ENCODE measurements at places on chromosomes 12 and 14.
A peak's percentile ranks its signal among the peaks of the same experiment; 100 is the strongest.

- no peak for DNase-seq
These were observed 389.9 kb downstream of the GRIN2B start for GRCh38 chr12:13591488-13591887.

- DNase-seq, result no peak
These were observed 426.2 kb downstream of the BCAT1 start for GRCh38 chr12:24522736-24523135.

- peak; percentile 22 for DNase-seq
These were observed 8.0 kb upstream of the ACTN1 start for GRCh38 chr14:68986926-68987652.

DNA sequence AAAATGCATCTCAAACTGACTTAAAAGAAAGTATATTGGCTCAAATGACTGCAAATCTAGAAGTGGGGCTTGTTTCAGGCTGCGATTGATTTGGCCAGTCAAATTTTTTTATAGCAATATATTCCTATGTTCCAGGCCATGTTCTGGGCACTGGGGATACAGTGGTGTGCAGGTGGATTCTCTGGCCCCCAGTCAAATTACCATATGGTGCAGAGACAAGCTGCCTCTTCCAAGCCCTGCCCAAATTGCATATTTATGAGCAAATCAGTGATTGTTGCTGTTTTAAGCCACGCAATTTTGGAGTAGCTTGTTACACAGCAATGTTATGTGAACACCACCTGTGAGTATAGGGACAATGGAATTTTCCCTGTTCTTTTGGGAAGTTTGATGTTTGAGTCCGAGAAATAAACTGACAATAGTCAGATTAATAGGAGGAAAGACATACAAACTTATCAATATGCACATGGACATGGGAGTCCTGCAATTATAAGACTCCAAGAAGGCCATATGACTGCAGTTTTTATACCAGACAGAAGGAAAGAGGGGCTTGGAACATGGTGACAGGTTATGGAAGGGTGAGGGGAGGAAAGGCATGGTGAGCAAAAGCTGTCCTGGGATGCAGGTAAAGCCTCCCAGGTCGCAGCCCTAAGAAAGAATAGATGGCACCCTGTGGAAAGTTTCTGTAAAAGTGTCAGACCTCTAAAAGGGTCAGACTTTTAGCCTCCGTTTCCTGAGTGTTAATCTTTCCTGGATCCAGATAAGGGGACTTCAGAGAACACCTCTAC, 13.1 kb upstream of the CRY1 start:
- DNase-seq, result no peak

GRCh38 chr12:2393016-2393415, 340.2 kb downstream of the CACNA1C start:
- no peak for DNase-seq

- peak; percentile 56 for DNase-seq
These were observed 105.3 kb downstream of the SLC6A15 start for GRCh38 chr12:84807249-84807648.

DNA sequence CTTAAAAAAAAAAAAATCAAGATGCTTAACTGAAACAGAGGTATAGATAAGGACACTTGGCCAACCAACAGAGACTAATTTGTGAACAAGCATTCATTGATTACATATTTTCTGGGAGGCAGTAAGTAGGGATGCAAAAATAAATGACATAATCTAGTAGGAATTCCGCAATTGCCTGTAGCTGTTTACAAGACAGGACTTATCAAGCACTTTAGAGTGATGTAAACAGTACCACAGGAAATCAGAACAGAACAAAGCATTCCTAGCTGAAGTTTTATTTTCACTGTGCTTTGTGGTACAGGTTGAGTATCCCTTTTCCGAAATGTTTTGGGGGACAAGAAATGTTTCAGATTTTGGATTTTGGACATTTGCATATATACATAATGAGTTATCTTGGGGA, 68.2 kb upstream of the FGD4 start:
- DNase-seq, result peak; percentile 42

DNA sequence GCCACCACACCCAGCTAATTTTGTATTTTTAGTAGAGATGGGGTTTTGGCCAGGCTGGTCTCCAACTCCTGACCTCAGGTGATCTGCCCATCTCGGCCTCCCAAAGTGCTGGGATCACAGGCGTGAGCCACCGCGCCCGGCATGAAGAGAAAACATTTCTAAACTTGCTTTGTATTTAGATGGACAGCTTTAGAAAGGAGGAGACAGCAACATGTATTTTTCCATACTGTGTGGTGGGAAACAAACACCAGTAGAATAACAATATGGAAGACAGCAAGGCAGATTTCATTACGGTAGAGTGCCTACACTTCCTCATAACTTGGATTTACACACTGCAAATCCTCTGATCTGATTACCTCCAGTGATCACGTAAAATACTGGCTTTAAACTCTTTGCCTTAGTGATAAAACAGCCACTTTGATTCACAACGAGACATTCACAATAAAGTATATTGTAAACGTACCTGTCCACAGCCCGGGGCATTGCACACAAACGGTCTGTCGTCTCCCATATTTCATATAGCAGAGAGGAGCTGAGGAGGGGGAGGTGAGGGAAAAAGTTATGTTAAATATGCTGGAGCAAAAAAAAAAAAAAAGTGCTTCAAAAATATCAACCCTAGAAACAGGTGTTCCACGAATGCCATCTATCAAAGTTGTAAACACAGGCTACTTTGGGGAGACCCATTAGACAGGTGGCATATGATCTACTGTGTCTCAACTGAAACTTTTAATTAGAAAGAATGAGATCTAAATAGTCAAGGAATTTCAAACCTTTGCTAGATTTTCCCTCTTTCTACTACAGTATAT, 25.5 kb downstream of the ATF7 start:
- DNase-seq, result no peak

- DNase-seq, result no peak
These were observed 235.0 kb downstream of the EFCAB11 start for GRCh38 chr14:89719366-89720075.

DNA sequence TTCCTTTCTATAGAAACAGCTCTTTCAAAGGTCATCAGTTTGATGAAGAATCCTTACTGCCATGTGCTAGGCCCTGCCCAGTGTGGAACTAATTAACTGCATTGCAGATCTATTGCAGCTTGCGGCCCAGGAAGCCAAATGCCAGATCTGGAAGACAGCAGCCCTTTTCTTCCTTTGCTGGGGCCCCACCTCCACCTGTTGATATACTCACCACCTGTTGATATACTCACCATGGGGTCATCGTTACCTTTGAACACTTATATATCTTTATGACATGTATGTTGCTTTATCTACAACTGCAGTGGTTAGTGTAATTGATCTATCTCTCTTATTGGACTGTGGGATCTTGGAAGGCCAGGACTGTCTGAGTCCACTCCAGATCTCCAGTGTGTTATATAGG, 292.5 kb downstream of the ATP23 start:
- DNase-seq, result no peak

GRCh38 chr14:51327376-51327775, 87.3 kb downstream of the TMX1 start:
- peak; percentile 83 for DNase-seq

DNA sequence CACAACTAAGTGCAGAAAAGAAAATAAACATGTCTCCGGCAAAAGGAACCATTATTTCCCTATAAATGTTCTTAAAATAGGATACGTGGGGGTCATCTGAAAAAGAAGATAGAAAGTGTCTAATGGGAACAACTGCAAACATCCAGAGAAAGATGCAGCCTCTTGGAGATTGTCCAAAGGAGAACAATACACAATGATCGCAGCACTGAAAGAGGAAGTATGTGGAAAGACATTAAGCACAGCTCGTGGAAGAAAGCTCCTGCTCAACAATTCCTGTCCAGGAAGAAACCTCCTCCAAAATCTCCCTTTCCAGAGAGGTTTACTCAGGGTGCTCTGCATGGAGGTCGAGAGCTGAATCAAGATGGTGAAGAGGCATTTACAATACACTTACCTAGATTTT, 2.5 kb upstream of the LALBA start:
- DNase-seq, result no peak

DNA sequence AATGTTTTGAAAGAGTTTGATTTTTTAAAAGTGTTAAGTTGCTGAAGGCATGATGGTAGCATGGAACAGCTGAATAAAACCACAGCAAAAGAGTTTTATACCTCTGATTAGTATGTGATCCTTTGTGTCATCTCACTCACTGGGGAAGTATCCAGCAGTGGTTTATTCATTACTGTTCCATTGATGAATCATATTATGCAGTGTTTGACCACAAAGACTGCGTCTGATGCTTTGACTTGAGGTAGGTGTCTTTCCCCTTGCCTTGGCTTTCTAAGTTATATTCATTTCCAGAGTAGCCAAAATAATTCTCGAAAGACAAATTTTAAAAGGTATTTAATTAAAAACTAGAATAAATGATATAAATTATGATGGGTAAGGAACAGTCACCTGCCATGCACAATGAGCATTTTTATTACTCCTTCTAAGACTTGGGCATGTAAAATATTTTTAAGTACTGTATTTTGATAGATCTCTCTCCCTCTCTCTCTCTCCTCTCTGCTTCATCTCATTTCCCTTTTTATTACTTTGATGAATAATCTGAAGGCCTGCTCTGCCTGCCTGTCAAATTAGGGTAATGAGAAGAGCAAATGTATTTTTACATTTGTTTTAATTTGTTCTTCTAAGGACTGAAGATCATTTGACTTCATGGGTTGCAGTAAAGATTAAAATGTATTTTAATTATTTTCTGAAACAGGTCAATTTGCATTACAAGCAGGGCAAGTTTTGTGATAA, 164.9 kb downstream of the NAV3 start:
- DNase-seq, result peak; percentile 82

DNA sequence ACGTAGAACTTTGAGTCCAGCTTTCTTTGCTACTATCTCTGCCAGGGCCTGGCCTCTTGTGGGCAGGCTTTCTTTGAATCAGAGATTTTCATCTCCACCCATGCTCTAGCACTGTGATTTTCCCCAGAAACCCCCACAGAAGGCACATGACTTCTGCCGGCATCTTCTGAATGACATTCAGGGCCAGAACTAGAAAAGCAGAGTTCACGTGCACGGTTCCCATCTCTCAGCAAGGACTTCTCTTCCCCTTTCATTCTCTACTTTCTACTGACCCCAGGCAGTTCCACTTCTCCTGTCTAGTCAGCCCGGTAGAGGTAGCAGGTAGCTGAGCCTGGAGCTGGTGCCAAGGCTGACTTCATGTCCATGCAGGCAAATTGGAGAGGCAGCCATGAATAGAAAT, 26.9 kb downstream of the BATF start:
- no peak for DNase-seq

GRCh38 chr14:70350078-70350477, 9.4 kb downstream of the COX16 start:
- DNase-seq, result no peak

- peak; percentile 7 for DNase-seq
These were observed 178.1 kb downstream of the ETNK1 start for GRCh38 chr12:22802883-22803630.

DNA sequence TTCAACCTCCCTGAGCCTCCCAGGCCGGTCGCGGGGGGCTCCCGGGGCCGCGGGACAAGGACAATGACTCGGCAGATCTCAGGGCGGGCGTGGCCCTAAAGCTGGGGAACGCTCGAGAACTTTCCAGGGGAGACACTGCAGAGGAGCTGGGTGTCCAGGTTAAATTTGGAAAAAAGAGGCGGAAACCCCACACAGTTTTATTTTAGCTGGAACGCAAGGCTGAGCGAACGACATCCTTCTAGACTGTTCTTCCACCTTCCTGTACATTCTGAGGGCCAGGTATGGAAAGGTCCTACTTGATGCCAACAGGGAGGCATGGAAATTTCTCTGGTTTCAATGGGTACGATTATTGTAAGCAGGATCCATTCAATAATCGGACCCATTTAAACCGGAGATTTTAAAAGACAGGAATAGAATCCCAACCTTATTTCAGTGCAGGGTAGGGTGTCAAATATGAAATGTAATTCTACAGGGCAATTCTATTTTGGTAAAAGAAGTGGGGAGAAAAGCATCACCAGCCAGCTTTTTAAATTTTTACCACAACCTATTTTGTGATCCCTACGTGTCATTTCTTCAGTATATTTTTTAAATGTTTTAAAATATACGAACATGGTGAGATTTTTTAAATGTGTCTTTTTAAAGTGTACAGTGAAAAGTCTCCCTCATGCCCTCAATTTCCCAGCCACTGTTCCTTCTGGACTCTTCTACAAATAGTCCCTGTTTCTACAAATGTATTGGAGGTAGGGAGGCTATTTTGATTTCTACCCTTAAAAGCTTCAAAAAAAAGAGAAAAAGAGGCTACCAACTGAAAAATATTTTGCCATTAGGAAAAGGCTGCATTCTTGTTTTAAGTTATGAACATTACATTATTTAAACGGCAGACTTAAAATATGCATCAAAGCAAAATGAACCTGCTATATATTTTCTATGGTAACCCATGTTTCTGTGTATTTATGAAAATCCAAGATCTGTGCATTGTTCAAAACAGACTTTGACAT, 1.1 kb upstream of the UBC start:
- DNase-seq, result peak; percentile 60

DNA sequence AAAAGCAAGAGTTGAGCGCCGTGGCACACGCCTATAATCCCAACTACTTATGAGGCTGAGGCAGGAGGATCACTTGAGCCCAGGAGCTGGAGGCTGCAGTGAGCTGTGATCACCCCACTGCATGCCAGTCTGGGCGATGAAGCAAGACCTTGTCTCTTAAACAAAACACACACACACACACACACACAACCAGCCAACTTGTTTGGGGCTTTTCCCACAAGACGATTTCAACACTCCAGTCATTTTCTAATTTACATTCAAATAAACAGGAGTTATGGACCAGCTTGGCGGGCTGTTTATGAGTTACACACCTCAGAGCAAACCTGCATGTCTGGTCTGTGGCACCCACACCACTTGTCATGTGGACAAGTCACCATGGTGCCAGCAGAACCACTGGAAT, 6.7 kb downstream of the GLTP start:
- DNase-seq, result no peak

GRCh38 chr14:97268097-97268496, 470.9 kb downstream of the VRK1 start:
- no peak for DNase-seq
